GM12878 (cell line): ENCODE measurements at places on chromosomes 5 and 9.

GRCh38 chr5:162801235-162801634, 636.2 kb upstream of the CCNG1 start:
- no peak for DNase-seq

DNA sequence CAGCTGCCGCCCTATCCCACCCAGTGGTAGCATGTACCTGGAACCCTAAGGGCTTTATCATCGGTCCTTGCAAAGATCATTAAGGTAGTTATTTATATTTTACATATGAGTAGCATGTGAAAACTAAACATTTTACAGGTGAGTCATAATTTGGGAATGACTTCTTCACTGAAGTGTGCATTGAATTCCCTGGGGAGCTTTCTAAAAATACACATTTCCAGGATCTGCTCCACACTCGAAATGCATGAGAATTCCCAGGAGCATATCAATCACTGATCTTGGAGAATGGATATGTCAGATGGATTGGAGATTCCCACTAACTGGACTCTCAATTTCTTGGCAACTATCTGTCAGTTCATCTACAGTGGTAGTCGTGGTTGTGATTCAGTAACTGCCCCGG, 717.5 kb downstream of the IRX1 start:
- no peak for DNase-seq

- DNase-seq = no peak
These were observed 60.0 kb upstream of the TAF11L2 start for GRCh38 chr5:17438027-17438426.

- DNase-seq = no peak
These were observed 73.5 kb downstream of the WWC1 start for GRCh38 chr5:168364750-168365550.

GRCh38 chr9:115300874-115301273, 182.9 kb upstream of the TNC start:
- DNase-seq = no peak

DNA sequence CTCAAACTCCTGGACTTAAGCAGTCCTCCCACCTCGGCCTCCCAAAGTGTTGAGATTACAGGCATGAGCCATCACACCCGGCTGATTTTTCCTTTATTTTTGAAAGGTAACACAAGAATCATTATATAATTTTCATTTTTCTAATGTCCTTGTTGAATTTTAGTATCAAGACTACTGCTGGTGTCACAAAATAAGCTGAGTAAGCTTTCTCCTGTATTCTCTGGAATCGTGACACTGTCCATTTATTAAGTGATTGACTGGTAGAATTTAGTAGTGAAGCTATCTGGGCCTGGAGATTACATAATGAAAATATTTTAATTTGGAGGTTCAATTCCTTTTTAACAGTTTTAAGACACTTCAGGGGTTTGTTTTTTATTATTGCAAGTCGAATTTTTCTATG, 9.5 kb downstream of the CDK20 start:
- DNase-seq = no peak

DNA sequence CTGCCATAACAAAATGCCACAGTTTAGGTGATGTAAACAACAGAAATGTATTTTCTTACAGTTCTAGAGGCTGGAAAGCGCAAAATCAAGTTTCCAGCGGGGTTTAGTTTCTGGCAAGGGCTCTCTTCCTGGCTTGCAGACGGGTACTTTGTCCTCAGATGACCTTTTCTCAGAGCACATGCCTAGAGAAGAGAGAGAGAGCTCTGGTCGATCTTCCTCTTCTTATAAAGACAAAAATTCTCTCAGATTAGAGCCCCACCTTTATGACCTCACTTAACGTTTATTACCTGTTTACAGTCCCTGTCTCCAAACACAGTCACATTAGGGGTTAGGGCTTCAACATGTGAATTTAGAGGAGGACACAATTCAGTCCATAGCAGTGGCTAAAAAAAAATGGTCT, 119.7 kb downstream of the CETN3 start:
- DNase-seq = no peak

GRCh38 chr5:123086376-123087055, 2.5 kb upstream of the PRDM6 start:
- no peak for DNase-seq

- no peak for DNase-seq
These were observed 75.6 kb downstream of the USP20 start for GRCh38 chr9:129910628-129911567.

- DNase-seq = no peak
These were observed 2.8 kb downstream of the SRA1 start for GRCh38 chr5:140554454-140554853.

DNA sequence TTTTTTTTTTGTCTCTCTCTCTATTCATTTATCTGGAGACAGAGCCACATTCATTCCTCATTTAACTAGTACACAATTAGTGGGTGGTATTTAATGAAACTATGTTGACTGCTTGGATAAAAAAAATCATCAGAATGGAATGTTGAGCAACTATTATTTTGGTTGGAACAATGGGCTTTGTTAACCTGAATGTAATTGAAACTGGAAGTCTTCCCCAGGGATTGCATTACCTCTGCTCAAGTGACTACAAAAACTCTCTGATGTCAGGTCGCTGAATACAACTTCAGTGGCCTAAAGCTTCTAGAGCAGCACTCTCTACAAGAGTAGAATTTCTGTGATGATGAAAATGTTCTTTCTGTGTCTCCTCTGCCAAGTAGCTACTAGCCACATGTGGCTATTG, 295.8 kb downstream of the DEPDC1B start:
- DNase-seq = no peak

DNA sequence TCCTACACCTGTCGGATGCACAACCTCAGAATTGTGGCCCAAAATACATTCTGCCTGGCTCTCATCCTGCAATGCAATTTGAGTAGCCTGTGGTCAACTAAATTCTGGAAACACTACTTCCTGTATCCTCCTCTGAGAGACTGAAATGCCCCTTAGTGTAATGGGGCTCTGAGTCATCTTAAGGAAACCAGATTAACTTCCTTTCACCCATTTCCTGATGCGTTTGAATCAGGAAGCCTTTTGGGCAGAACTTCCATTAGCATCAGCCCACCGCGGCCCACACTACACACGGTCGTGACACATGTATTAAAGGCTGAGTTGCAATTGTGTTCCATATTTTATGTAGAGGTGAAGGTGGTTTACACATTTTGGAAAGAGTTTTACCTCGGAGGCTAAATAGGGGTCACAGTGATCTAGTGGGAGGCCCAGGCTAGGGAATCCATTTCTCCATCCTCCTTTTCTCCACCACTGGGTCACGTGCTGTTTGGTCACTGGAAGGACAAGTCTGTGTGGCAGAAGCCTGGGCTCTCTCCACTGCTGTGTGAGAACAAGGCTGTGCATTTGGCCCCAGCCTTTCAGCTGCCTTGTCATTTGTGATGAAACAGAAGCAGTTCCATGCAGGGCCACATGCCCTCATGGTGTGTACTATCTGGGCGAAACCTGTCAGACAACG, 55.9 kb downstream of the DAP start:
- no peak for DNase-seq

DNA sequence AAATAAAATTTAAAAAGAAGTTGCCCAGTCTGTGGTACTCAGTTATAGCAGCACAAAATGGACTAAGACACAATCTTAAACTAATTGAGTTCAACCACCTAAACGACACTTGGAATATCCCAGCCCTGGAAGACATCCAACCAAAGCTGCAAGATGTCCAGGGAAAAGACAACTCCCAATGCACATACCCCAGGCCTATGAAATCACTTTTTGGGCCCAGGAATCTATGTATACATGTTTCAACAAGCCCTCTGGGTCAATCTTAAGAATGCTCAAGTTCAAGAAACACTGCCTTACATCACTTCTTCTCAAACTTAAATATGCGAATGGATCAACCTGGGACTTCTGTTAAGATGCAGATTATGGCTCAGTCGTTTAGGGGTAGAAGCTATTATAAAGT, 148.6 kb downstream of the ELAVL2 start:
- no peak for DNase-seq

DNA sequence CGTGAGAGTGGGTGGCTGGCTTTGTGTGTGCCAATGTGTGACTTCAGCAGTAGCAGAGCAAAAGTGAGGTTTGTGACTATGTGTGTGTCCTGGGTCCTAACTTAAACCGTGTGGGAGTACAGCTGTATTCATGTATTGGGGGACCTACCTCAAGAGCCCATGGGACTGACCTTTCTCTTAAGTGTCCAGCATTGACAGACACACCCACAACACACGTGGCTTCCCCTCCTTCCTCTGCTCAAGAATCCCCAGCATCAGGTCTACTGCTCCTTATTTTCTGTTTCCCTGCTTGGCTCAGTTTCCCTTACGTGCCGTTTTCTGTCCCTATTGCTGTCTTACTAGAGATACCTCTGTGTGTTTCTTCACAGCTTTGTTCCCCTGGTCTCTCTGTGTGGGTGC, 616 bp downstream of the IL11RA start:
- DNase-seq = no peak

GRCh38 chr5:56658972-56659371, 156.4 kb upstream of the MAP3K1 start:
- no peak for DNase-seq

DNA sequence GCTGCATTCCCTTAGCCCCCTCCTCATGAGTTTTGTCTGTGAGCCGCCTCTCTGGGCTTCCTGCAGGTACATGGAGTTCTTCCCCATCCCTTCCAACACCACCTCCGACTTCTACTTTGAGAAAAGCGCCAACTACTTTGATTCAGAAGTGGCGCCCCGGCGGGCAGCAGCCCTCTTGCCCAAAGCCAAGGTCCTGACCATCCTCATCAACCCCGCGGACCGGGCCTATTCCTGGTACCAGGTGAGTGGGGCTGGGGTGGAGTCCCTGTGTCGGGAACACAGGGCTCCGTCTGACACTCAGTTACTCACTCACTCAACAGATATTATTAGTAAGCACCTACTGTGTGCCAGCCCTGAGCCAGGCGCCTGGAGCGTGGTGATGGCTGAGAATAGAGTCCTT, 37.3 kb downstream of the NDST1 start:
- DNase-seq = no peak

DNA sequence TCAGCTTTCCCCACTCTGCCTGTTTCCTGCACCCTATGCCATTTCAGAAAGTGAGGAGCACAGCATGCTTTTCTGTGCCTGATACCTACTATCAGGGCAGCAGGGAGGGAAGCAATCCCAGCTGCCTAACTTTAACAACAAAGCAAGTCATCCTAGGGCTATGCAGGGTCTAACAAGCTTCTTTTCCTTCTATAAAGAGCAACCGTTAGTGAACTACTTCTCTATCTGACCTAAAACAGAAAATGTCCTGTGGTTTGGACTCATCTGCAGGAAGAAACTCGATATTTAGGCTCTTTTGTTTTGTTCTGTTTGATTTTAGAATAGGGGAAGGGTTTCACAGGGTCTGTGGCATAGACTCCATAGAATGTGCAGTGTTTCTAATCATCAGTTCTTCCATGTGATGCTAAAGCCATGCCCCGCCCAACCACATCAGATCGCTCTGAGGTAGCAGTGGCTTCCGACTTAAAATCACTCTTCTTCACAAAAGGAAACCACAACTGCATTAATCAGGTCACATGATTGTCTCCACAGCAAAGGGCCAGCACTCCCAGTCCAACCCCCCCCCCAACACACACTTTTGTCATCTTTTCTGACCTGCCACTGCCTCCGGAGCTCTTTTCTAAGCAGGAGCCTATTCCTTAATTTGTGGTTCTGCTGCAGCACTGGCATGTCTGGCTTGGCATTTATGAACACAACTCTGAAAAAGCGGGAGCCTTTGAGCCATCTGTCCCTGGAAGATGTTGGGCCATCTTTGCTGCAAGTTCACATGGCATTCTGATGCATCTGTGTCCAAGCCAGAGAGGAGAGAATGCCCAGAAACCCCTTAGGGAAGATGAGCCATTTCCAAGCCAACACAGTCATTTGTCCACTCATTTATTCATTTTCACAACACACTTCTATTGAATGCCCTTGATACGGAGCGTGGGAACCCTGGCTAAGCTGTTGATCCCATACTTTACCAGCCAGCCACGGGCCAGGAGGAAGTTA, 71.6 kb downstream of the CFAP90 start:
- peak; percentile 34 for DNase-seq

GRCh38 chr5:175772747-175773533, 98.4 kb upstream of the CPLX2 start:
- no peak for DNase-seq
